ENCODE measurements at places on chromosomes 7 and 10. TPM values are rescaled to one million over a fixed set of nuclear protein-coding genes. Genes with fewer than 3 reads are reported as not detected.

The LIPJ gene
- 0.09 TPM for total RNA-seq

- no peak for DNase-seq
Observed at GRCh38 chr10:56370217-56371113, 9.4 kb upstream of the ZWINT start.

GRCh38 chr7:155580367-155580766 is 34.0 kb upstream of the CNPY1 start:
- no peak for DNase-seq

- no peak for DNase-seq
Observed at GRCh38 chr10:77842652-77843212, 83.8 kb downstream of the DLG5 start.

- DNase-seq, result no peak
Observed at GRCh38 chr10:94102436-94102835, 108.7 kb downstream of the PLCE1 start.

DNA sequence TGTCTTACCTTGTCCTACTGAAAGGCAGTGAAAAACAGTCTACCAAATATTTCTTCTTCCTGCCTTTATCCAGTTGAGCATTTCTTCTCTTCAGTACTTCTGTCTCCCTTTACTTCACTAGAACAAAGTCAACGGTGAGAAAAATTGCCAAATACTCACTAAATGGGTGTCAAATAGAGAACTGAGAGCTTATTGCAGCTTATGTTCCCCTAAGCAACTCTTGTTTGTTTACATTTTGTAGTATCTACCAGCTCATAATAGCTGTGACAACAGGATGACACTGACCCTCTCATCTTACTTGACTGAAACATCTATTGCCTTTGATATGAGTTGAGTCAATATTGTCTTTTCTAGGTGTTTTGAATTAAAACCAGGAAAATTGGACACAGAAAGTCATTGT is 327.9 kb upstream of the SORCS1 start:
- DNase-seq, result no peak

DNA sequence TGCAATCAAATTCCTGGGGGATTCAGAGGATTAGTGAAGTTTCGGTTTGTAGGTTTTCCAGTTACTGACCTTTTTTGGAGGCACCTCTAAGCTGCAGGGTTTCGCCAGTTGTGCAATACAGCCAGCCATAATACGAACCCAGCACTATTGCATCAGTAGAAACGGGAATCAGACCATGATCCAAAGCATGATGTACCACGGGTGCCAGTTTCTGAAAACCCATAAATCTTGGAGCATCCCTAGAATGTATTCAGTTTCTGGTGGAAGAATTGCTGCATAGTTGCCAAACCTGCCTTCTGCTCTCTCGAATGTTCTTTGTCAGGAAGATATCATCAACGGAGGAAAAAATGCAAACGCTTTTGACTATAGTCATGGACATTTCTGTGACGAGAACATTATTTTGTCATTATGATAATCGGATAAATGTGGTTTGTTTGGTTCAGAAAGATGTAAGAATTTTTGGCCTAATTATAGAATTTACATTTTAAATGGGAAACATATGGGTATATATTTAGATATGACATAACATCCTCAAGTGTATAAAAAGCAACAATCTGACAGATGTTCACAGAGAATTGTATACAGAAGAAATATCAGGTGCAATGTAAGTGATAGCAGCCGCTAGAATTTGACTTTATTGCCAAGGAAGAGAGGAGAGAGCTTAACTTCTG is 186.2 kb upstream of the PRKCQ start:
- peak; percentile 72 for DNase-seq

GRCh38 chr7:5431560-5432015 is 8.0 kb upstream of the TNRC18 start:
- no peak for DNase-seq

DNA sequence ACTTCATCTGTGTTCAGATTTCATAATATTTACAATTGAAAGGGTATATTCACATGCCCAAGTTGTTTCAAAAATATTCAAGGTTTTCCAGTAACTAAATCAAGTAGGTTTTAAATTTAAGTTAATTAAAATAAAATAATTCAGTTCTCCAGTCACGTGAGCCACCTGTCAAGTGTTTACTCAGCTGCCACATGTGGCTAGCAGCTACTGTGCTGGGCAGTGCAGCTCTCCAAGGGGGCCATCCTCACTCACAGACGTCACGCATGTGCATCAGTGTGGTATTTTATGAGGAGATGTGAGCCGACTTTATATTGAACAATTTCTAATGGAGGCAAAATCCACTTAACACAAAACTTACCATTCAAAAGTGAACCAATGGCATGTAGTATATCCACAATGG is 69.7 kb upstream of the CAMK2B start:
- DNase-seq, result no peak

DNA sequence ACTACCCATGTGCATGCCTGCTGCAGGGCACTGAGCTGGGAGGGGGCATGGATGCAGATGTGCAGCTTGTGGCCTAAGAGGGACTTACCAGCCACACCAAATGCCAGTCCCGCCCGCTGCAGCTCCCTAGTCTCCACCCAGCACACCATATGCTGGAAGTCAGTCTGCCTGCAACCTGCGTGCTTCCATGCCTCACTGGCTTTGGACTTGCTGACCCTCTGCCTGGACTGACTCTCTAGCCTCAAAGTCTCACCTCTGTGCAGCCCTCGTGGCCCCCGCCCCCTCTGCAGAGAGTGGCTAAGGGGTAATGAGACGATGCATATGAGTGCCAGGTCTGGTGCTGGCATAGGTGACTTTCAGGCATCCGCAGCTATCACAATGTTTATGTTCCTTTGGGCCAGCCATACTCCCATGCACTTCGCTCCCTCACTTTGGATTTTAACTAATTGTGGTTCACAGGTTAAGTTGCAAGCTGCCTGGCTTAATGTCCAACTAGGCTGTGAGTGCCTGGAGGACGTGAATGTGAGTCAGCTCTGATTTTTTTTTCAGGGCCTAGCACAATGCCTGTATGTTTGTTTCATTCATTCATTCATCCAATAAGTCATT is 21.7 kb downstream of the TRIM8 start:
- DNase-seq, result no peak

- no peak for DNase-seq
Observed at GRCh38 chr10:17460756-17461155, 6.4 kb upstream of the ST8SIA6 start.

Measured in fibroblast of the aortic adventitia (primary cell).